ENCODE measurements at places on chromosomes 16 and 17.

GRCh38 chr17:61413661-61414126 is 14.1 kb downstream of the TBX2 start:
- DNase-seq: no peak

- no peak for DNase-seq
Observed at GRCh38 chr17:82638183-82638773, 10.0 kb downstream of the WDR45B start.

- peak; percentile 60 for DNase-seq
Observed at GRCh38 chr17:79042421-79043190, 18.6 kb downstream of the C1QTNF1 start.

DNA sequence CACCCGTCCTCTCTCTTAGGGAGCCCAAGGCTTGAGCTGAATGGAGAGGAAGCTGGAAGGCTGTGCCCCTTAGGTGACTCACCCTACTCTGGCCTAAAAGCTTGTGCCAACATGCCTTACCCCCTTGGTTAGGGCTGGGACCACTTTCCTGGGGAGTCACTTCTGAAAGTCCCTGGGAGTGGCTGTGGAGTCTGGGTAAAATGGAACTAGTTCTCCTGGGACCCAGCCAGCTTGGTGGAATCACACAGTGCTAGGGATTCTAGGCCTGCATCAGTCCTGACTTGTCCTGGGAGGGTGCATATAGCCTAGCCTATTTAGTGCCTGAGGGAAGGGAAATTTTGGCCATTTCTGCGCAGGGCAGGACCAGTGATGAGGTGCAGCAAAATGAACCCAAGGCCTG is 10.5 kb downstream of the MMP28 start:
- no peak for DNase-seq

- no peak for DNase-seq
Observed at GRCh38 chr17:36485805-36486203, 677 bp upstream of the ZNHIT3 start.

Measured in stimulated activated CD4-positive, alpha-beta T cell treated with anti-CD3 and anti-CD28 coated beads, Interleukin-1b, Interleukin-23, amount 100 ng/mL, for 4 hours (primary cell).